Activated CD4-positive, CD25-positive, alpha-beta regulatory T cell treated with anti-CD3 and anti-CD28 coated beads, Interleukin-2, amount 50 U/mL, for 72 hours (primary cell): ENCODE measurements at places on chromosomes 6 and 20.

DNA sequence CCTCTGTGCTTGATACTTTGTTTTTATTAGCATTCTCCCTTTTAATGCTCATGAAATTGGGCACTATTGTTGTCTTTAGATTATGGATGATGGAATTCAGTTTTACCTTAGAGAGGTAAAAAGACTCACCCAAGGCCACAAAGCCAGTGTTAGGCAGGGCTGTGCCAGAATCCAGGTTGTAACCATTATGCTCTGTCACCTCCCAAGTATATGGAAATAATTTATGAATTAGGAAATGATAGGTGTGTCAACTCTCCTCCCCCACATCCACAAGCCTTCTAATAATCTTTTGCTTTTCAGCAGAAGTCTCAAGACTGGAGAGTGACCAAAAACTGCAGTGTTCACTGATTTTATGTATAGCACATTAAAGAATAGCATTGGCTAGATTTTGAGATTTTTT, 13.0 kb downstream of the DCBLD1 start:
- DNase-seq, result no peak

GRCh38 chr6:155278319-155279049, 14.7 kb downstream of the CLDN20 start:
- DNase-seq, result no peak

DNA sequence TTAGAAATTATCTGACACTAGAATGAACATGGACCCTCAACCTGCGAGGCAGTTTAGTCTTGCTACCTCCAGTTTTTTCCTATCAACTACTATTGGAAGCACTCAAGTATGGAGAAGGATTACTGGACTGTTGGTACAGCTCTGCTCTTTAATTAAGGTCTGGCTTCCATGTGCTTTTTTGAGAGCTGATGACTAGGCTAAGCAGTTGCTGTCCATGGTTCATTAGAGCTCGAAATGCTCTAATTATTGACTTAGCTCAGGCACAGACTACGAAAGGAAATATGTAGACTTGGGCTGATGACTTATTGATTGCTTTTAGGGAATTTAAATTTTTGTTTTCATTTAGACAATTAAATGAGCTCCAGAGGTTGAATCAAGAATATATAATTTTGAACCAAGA, 1281.6 kb downstream of the HACE1 start:
- DNase-seq, result no peak

GRCh38 chr20:62760856-62761758, 35.2 kb upstream of the MRGBP start:
- no peak for DNase-seq

GRCh38 chr6:35897486-35897885, 23.4 kb downstream of the SRPK1 start:
- DNase-seq, result no peak

GRCh38 chr6:35582315-35582714, 69.6 kb upstream of the TULP1 start:
- no peak for DNase-seq

- DNase-seq, result no peak
These were observed 11.5 kb upstream of the SRC start for GRCh38 chr20:37334450-37334849.

DNA sequence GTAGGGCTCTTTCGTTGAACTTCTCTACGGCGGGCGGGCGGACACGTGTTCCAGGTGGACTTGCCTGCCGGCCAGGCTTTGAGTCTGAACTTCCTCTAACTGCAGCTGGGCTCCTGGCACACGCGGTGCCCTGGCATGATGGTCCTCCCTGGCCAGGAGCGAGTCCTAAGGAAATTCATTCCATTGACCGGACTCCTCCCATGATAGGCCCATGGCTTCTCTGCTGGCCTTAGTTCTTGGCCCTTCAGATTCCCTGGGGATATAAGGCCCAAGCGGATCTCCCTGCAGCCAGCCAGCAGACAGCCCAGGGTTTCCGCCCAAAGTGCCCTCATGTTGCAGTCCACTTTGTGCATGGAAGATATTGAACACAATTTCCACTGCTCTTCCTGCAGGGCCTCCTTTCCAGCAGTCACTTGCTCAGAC, 39.4 kb downstream of the TBC1D7 start:
- no peak for DNase-seq

DNA sequence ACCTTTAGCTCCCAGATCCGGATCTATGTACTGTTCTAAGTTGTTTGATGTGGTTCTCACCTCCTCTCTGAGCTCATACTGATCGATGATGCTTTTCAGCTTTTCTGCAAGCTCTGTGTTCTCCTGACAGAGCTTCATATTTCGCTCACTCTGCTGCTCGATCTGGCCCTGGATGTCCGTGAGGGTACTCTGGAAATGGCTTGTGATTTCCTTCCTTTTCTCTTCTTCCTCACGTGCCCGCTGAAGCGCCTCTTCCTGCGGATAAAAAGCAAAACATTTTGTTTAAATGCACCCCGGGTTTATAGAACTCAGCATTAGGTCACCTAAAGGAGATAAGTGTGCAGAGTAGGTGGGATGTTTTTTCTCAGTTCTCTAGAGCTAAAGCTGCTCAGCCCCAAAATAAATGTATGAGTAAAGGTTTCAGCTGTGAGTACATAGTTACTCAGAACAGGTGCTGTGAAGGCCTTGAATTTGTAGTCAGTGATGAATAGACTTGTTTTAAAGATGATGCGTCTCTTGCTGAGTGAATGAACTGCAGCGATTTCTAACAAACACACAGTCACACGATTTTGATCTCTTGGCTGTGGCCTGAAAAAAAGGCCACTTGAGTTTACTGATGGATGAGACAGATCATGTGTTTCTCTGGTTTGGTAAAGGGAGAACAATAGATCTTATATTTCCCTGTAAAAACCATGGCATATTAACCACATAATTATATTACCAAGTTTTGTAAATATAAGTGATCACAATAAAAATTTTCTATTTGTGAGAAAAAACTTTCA, 29.1 kb downstream of the TXLNB start:
- DNase-seq, result peak; percentile 37
